Stimulated activated CD4-positive, alpha-beta T cell treated with anti-CD3 and anti-CD28 coated beads, Interleukin-4, amount 100 ng/mL, for 48 hours (primary cell): ENCODE measurements at places on chromosomes 4 and X.

GRCh38 chrX:17994429-17994828, 133.3 kb upstream of the RAI2 start:
- DNase-seq: no peak

GRCh38 chr4:177802661-177803060, 360.4 kb upstream of the AGA start:
- DNase-seq: no peak

DNA sequence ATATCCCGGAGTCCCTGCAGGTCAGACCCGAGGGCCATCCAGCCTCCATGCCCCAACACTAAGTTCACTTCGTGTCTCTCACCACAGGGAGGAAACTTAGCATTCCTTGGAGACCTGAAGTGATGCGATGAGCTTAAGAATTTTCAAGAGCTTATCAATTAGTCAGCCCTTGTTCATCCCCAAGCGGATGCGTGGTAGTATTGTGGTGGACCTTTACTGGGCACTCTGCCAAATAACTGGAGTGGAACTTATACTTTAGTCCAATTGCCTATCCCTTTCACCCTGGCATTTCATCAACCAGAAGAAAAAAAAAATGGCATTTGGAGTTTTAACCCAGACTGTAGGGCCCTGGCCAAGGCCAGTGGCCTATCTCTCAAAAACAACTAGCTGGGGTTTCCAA, 137.1 kb downstream of the RELL1 start:
- DNase-seq: no peak

- DNase-seq: no peak
Measured at GRCh38 chrX:47316276-47317025, 53.9 kb upstream of the ZNF157 start.

- no peak for DNase-seq
Measured at GRCh38 chr4:177041356-177041755, 248.6 kb upstream of the VEGFC start.
